ENCODE measurements at places on chromosomes 7 and 10.

- no peak for DNase-seq
These were observed 8.4 kb upstream of the UCN3 start for GRCh38 chr10:5356302-5356763.

DNA sequence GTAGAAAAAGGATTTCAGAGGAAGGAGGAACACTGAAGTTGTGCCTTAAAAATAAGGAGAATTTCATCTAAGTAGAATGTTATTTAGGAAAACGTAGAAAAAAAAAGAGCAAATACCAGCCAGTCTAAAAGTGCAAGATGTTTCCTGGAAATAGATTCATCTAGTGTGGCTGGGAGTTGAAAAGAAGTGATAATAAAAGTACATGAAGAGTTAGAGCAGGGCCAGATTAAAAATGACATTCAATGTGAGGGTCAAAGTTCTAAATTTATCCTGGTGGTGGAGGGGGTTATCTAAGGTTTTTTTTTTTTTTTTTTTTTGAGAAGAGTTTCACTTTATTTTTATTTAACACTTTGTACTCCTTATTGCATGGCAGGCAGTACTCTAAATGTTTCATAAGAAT is 289.3 kb downstream of the MDFIC start:
- DNase-seq = no peak

GRCh38 chr7:26612742-26613141 is 251.6 kb downstream of the SKAP2 start:
- no peak for DNase-seq

- DNase-seq = no peak
These were observed 146.3 kb downstream of the OTUD1 start for GRCh38 chr10:23585186-23585585.

DNA sequence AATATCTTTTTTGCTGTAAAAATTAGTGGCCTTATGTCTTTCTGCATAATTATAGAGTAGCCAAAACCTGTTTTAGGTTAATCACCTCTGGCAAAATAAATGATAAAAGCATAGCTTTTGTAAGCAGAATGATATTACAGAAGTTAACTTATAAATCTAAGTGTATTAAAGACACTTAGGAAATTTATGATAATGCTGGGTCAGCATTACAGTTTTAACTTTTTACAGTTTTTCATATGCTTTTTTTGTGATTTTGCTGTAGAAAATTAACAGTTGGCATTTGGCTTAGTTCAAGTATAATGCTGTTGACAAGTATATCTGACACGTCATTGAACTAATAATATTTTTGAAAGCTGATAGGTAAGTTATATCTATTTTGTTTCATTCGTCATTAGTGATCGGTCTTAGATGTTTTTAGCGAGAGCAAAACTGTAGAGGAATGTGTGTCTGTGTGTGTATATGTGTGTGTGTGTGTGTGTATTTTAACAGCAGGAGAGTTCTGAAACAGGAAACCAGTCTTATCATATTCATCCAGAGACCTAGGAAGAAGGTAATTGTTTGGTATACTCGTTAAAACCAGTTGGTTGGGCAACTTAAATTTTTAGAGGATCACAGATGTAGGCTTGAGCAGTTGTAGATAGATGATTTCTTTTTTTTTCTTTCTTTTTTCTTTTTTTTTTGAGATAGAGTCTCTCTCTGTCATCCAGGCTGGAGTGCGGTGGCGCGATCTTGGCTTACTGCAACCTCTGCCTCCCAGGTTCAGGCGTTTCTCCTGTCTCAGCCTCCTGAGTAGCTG is 15.4 kb downstream of the PTEN start:
- no peak for DNase-seq

- DNase-seq = no peak
These were observed 126.5 kb upstream of the HABP2 start for GRCh38 chr10:113426181-113426877.

DNA sequence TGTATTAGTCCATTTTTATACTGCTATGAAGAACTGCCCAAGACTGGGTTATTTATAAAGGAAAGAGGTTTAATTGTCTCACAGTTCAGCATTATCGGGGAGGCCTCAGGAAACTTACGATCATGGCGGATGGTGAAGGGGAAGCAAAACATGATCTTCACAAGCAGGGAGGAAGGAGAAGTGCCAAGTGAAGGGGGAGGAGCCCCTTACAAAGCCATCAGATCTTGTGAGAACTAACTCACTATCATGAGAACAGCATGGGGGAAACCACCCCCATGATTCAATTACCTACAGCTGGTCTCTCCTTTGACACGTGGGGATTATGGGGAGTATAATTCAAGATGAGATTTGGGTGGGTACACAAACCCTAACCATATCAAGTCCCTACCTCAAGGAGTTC is 85.4 kb downstream of the JAZF1 start:
- no peak for DNase-seq

- DNase-seq = no peak
These were observed 387.3 kb downstream of the TNS3 start for GRCh38 chr7:47194516-47195057.

- DNase-seq = no peak
These were observed 6.9 kb downstream of the LYZL1 start for GRCh38 chr10:29295813-29296212.

DNA sequence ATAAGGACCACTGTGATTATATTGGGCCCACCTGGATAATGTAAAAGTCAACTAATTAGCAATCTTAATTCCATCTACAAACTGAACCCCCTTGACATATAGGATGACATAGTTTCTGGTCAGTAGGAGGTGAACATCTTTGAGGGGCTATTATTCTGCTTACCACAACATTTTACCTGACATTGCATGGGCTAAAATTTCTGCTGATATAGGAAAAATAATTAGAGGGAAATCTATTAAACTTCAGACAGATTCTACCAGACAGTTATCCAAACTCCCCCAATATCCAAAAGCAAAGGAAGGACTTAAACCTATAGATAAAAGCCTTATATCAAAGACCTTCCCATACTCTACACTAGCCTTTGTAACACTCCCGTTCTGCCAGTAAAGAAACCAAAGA is 443.6 kb downstream of the GRM8 start:
- no peak for DNase-seq

All from ovary (tissue), 10 donors.